CD8-positive, alpha-beta memory T cell (primary cell): ENCODE measurements at places on chromosomes 1 and 21. TPM values are rescaled to one million over a fixed set of nuclear protein-coding genes. Genes with fewer than 3 reads are reported as not detected.

GRCh38 chr21:26491663-26492062 lies 81.4 kb downstream of the CYYR1 start:
- DNase-seq = no peak

DNA sequence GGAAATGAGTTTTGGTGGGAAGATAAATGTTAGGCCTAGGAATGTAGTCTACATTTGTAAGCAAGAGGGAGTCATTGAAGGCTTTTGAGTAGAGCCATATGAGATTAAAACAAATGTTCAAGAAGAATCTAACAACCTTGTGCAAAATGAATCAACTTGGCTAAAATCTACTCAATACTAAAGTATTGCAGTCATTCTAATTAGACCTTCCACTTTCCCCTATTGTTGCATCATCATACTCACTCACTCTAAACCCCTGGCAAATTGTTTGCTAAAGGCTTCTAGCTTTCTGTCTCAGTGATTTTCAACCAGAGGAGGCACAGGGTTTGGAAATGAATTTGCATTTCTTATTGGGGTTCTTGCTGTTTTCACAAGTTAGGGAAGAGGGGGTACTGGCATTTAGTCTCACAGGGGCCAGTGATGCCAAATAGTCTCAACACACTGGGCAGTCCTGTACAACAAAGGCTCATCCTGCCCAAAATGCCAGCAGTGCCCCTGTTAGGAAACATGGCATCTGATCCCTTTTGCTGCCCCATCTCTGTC lies 85.3 kb downstream of the SEC16B start:
- no peak for DNase-seq

DNA sequence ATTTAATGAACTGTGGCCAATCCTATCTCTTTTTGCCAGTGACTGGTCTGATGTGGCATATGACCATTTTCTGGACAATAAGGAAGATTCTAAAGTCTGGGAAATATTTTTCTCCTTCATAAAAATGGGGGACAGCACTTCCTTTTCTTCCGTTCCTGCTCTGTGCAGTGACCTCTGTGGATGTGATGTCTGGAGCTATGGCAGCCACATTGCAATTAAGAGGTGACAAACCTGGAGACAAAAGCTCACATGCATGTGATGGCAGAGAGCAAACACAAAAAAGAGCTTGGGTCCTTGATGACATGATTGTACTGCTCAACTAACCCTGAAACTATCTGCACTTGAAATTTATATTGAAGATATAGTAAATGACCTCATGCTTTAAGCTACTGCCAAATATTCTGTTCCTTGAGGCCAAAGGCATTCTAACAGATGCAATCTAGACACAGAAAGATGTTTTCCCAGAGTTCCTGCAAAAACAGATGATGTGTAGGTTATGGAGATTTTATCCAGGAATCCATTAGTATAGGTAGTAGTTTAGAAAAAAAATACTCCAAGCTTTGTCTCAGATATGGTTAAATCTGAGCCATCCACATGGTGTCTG lies 2.2 kb upstream of the MAGI3 start:
- no peak for DNase-seq

DNA sequence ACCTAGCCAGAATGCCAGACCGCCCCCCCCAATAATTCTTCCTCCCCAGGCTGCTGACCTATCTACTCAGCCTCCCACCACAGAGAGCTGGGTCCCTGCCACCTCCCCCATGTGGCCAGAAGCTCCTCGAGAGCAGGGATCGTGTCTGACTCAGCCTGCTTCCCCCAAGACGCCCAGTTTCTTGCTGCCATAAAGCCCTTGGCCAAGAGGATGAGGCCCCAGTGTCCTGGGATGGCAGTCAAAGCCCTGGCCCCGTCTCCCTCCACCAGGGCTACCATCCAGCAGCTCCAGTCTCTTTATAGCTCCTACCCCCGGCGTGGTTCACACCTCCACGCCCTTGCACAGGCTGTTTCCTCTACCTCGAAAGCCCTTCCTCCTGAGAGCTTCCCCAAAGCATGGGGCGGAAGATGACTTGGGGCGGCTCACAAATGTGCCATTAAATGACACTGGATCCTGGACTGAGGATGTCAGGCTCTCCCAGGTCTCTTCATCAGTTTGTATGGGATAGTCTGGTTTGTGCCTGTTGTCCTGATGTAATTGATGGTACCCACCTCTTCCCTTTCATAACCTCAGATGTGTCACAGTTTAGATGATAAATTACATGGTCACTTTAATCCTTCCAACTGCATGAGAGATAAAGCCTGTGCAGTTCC lies 13.2 kb downstream of the ADGRB2 start:
- DNase-seq = peak; percentile 58

Gene MROH7
- not detected for total RNA-seq
